ENCODE measurements at places on chromosomes 3 and 15.

- DNase-seq = no peak
These were observed 61.2 kb downstream of the ADAMTSL3 start for GRCh38 chr15:83714939-83715628.

GRCh38 chr3:15496341-15496664 is 25.2 kb downstream of the COLQ start:
- no peak for DNase-seq

- DNase-seq = no peak
These were observed 53.6 kb downstream of the VGLL3 start for GRCh38 chr3:86937306-86937791.

GRCh38 chr3:66107855-66108254 is 69.1 kb upstream of the MAGI1 start:
- no peak for DNase-seq
